GM23338 (cell line): ENCODE measurements at places on chromosomes 7 and 10. TPM values are rescaled to one million over a fixed set of nuclear protein-coding genes. Genes with fewer than 3 reads are reported as not detected.
A peak's percentile ranks its signal among the peaks of the same experiment; 100 is the strongest.

GRCh38 chr7:91168871-91169829 lies 95.1 kb upstream of the FZD1 start:
- DNase-seq: no peak

DNA sequence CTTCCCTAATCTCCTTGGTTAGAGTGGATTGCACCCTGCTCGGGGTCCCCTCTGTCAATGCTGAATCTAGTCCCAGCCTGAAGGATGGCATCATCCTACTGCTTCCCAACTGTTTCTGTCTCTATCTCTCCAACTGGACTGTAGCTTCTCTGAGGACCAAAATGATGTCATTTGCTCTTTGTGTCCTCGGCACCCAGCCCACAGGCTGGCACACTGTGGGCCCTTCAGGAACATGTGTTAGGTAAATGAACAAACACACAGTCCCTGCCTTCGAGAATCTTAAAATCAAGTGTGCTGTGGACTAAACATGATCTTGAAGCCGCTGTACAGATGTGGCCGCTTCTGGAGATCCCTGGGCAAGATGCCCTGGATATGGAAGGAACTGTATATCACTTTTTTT lies 5.0 kb upstream of the CDH23 start:
- DNase-seq: no peak

GRCh38 chr10:17743437-17743836 lies 8.6 kb upstream of the TMEM236 start:
- DNase-seq: no peak

GRCh38 chr10:62912086-62912485 lies 95.9 kb upstream of the EGR2 start:
- DNase-seq: no peak

DNA sequence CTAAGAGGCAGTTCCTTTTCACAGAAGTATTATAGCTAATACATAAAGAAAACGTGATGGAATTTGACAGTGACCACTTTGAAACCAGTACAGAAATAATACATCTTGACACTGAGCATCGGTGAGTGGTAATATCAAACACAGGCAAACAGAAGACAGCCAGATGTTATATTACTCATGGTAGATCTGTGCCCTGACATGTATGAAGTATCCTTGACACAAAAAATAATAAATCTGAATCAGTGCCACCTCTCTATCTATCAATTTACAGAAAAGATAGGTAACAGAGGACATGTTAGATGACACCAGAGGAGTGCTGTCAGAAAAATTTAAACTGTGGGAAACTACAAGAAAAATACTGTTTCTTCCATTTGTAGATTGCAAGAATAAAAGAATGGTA lies 217.4 kb upstream of the POT1 start:
- DNase-seq: no peak

GRCh38 chr10:86397120-86397519 lies 30.5 kb upstream of the GRID1 start:
- no peak for DNase-seq

- no peak for DNase-seq
Measured at GRCh38 chr10:89095701-89096391, 105.2 kb downstream of the FAS start.

- DNase-seq: no peak
Measured at GRCh38 chr10:74223755-74224529, 72.9 kb downstream of the ADK start.

- no peak for DNase-seq
Measured at GRCh38 chr10:92662848-92663247, 26.9 kb upstream of the HHEX start.

GRCh38 chr7:47943676-47944474 lies 4.4 kb downstream of the PKD1L1 start:
- no peak for DNase-seq

- no peak for DNase-seq
Measured at GRCh38 chr7:45082031-45082830, 6.5 kb downstream of the NACAD start.

DNA sequence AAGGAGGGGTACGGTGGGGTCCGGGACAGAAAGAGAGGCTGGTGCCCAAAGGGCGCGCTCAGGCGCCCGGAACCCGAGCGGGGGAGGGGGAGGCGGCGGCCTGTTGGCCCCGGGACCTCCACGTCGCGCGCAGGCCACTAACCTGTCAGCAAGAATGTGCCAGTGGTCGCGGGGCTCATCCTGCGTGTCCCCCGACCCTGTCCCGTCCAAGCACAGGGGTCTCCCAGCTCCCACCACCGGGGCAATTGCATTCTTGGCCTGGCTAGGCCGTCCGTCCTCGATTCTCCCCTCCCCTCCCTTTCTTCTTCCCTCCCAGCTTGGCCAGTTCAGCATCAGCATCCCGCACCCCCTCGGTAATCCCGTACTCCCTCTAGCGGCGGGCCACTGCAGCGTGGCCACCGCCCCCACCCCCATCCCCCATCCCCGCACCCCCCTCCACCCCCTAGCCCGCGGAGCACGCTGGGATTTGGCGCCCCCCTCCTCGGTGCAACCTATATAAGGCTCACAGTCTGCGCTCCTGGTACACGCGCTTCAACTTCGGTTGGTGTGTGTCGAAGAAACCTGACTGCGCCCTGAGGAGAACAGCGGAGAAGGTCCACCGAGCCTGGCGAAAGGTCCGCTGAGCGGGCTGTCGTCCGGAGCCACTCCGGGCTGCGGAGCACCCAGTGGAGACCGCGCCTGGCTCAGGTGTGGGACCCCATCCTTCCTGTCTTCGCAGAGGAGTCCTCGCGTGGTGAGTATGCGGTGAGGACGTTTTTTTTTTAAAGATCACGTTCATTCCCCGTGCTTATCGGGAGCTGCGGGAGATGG lies at the start of gene SGCE:
TSS of gene SGCE (minus strand) at position 286 of the 810 bp plus-strand sequence. CDS start at position 251, 35 bp downstream.
- peak; percentile 89 for DNase-seq

DNA sequence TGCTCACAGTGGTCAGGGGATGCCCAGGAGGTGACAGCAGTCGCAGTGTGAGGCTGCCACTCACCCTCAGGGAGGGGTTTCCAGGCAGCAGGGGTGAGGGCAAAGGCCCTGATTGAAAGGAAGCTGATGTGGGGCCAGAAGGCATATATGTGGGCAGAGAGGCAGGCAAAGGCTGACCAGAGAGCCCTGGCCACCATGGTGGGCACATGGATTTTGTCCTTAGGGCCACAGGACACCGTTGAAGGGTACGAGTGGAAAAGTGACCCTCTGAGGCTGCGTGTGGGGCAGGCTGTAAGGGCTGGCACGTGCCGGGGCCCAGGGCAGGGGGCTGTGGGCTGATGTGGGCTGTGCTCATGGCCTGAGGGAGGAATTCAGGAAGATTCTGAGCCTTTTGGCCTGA lies 57.5 kb upstream of the ZNF32 start:
- DNase-seq: no peak

GRCh38 chr7:17487343-17487742 lies 188.9 kb downstream of the AHR start:
- no peak for DNase-seq

DNA sequence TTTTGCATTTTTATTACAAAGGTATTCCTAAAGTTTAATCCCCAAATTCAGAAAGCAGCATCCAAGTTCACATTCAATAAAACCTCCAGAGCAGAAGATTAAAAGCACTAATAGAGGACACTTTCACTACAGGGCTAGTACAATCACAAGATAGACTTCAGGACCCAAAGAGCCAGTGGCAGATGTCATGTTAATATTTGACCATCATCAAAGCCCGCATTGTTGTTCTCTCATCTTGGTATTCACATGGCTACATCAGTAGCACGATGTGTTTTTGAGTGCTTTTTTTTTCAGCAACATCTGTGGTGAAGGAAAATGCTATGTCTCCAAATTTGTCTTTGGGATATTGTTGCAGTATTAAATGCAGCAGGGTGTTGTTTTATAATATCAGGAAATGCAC lies 134.3 kb downstream of the ARL4A start:
- no peak for DNase-seq

DNA sequence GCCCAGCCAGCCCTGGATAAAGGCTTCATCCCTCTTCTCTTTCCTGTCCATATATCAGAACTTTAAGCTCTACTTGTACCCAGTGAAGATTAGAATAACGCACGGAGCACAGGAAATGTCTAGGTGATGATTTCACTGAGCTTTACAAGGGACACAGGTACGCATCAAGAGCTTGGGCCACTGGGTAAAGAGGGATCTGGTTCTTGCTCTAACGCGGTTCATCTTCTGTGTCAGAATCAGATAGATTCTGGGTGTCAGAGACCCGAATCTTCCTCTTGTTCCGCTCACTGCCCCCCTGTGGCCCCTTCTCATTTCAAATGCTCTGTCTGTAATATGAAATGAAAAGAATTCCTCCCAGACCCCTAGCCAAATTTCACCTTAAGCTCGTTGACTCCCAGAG lies 24.7 kb downstream of the IL2RA start:
- DNase-seq: no peak

- DNase-seq: no peak
Measured at GRCh38 chr10:31749981-31750840, 178.4 kb downstream of the ARHGAP12 start.

- peak; percentile 17 for DNase-seq
Measured at GRCh38 chr10:24716295-24716694, 7.4 kb downstream of the ARHGAP21 start.

- no peak for DNase-seq
Measured at GRCh38 chr7:139422126-139422525, 61.3 kb downstream of the KLRG2 start.

GRCh38 chr10:132814469-132814856 lies 28.5 kb upstream of the NKX6-2 start:
- no peak for DNase-seq

GRCh38 chr10:19756919-19757318 lies 59.3 kb upstream of the PLXDC2 start:
- DNase-seq: no peak

DNA sequence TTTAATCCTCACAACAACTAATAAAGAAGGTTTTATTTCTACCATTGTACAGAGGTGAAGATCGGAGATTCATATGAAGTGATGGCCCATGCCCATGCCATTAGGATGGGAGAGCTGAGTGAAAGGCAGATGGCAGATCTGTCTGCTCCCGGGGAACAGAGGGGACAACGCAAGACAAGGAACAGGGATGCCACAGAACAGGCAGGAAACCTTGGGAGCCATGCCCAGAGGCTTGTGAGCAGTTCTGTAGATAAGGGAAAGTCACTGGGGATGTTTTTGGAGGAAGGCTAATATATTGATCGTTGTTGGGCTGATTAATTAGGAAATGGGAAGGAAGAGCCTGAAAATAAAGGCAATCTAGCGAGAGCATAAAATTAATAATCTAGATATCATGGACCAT lies 73.1 kb upstream of the ITGB1 start:
- no peak for DNase-seq

GRCh38 chr7:117819558-117819957 lies 53.7 kb downstream of the CTTNBP2 start:
- DNase-seq: no peak

- peak; percentile 45 for DNase-seq
Measured at GRCh38 chr7:138064856-138065357, 11.4 kb upstream of the AKR1D1 start.

DNA sequence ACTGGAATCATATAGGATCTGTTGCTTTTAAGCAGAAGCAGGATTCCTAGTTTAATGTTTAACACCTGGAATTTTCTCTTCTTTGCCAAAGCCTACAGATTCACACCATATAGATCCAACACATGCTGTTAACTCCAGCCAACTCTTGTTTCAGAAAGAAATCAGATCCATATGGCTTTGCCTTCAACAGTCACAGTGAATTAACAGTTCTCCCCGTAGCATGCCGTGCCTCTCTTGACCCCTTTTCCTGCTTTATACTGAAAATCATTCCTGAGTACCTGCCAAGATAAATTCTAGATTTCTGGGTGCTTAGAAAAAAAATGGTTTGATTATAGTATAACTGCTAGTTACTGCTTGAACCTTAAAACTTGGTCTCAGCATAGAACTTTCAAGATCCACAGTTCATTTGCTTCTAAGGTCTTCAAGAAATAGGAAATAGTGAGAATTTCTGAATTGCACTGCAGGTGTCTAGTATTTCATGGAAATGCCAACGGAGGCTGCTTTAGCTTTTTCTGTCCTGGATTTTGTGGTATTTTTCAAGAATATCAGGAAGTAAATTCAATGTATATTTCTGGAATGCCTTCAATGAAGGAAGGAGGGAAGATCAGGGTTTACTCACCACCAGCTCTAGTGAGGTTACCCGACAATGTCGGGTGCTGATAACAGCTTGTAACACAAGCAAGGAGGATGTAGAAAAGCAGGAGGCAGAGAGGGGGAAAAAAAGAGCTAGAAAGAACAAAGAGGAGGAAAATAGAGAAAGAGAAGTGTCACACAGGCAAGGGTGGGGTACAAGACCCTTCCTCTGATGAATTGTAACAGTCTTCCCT lies 6.6 kb downstream of the AASS start:
- no peak for DNase-seq

DNA sequence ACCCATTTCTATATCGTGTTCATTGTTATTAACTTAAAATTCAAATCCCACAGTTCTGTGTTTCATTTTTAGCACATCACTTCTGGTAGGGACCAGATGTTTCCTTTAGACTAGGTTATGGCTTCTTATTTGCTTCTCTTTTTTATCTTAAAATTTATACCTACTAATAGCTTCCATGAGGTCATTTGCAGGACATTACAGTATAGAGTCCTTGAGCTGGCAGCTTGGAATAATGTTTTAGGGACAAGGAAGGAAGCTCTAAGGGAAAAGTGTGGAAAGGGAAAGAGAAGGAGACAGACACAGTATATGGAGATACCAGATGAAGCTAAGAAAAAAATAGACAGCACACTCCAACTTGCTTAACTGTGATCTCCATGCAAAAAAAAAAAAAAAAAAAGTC lies 48.8 kb upstream of the CD36 start:
- DNase-seq: no peak

- no peak for DNase-seq
Measured at GRCh38 chr10:80515941-80516340, 21.8 kb upstream of the SH2D4B start.

Gene PDK4
- total RNA-seq: 0.12 TPM in 1 of 2 replicates, not detected in the other

Gene VSTM2A
- 0.73 and 1.2 TPM in 2 replicates for total RNA-seq

Gene PRPS1L1
- not detected in 2 replicates for total RNA-seq

Gene PCDH15
- total RNA-seq: 0.31 and 0.66 TPM in 2 replicates

Gene TRIM73
- total RNA-seq: 0.31 and 0.54 TPM in 2 replicates

Gene HDAC9
- 11.0 and 18.5 TPM in 2 replicates for total RNA-seq

Gene PNLIPRP1
- total RNA-seq: not detected in 2 replicates

Gene CLCN1
- total RNA-seq: 0.23 and 0.38 TPM in 2 replicates

Gene TAC1
- total RNA-seq: 3.9 and 8.7 TPM in 2 replicates

Gene BCCIP
- total RNA-seq: 91.1 and 98.6 TPM in 2 replicates

Gene ASZ1
- total RNA-seq: not detected in 2 replicates
